MCF 10A (cell line): ENCODE measurements at places on chromosomes 11 and 22.
A peak's percentile ranks its signal among the peaks of the same experiment; 100 is the strongest.

DNA sequence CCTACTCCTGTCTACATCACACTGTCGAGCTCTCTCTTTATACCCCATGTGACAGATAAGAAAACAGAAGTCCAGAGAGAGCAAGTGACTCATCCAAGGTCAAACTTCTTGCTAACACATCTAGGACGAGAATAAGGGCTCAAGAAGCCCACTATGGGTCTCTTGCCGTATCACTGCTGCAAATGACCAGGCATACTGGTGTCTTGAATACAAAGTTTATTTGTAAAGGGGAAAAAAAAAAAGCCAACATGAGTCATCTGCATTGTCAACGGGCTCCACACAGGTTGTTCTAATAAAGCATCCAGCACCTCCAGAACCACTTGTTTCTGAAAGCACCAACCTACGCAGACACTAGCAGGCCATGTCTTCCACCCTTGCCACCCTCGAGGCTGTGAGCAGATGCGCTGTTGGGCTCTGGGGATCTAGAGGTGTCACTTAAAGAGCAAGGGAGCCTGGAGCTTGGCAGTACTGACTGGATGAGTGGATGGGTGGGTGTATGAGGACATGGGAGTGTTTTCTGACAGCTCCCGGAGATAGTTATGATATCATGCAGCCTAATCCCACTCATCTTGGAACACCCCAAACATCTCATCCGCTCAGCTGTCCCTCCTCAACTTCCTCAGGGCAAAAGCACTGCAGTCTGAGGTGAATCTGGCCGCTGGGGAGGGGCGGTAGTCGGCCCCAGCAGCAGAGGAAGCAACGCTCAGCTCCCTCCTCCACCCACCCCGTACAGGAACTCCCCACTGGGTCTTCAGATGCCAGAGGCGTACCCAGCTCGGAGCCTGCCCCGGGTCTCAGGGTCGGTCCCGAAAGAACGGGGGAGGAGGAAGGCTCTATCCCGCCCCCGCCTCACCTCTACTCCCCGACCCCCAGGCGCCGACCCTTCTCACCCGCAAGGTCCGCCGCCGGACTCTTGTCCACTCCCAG is 1.0 kb downstream of the SMCO4 start:
- DNase-seq, result peak; percentile 66

GRCh38 chr11:1155274-1155693 is 2.5 kb upstream of the MUC5AC start:
- DNase-seq, result no peak

- DNase-seq, result peak; percentile 71
These were observed 23.3 kb downstream of the ARL14EP start for GRCh38 chr11:30346068-30346688.

GRCh38 chr11:35746356-35747153 is 84.0 kb downstream of the TRIM44 start:
- DNase-seq, result no peak

DNA sequence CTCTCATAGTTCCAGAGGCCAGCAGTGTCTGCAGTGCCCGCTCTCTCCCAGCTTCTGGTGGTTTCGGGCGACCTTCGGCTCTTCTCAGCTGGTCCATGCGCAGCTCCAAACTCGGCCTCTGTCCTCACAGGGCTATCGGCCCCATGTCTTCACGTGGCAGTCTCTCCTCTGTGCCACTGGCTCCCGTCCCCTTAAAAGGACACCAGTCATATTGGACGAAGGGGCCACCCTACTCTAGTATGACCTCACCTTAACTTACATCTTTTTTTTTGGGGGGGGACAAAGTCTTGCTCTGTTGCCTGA is 13.8 kb downstream of the LTO1 start:
- DNase-seq, result no peak

- peak; percentile 83 for DNase-seq
These were observed 13.5 kb downstream of the CD59 start for GRCh38 chr11:33722590-33723234.

- DNase-seq, result no peak
These were observed 32.5 kb downstream of the PAK1 start for GRCh38 chr11:77441426-77441825.

- no peak for DNase-seq
These were observed 22.1 kb downstream of the RPUSD4 start for GRCh38 chr11:126189109-126189929.

DNA sequence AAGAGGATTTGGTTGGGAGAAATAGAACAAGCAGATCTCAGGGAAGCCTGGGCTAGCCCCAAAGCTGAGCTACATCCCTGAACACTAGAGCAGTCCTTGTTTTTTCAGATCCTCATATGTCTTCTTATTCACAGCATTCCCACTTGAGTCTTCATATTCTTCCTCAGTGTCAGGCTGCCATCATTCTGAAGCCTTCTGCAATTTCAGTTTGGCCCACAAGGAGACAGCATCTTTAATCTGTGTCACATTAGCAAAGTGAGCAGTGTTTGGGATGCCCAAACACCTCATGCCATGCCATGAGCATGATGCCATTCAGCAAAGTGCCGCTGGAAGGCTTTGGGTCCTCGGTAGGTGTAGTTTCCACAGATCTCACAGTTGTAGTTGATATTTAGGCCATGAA is 56.6 kb downstream of the SCN3B start:
- no peak for DNase-seq
